ENCODE measurements at places on chromosomes 11 and 22.

DNA sequence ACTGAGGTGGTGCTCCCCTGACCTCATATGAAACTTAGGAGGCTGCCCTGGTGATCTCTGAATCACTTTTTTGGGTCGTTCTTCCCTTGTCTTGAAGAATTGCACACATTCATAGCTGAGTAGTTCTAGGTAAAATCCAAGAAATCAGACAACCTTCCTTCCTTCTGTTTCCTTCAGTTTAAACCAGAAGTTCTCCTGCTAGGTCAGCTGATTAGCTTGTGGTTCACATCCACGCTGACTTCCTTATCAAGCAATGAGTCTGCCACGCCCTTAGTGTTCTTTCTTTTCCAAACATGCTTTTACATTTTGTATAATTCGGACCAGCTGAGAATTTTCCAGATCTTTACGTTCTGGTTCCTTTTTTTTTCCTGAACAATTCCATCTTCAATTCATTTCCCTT, 892.8 kb downstream of the NTM start:
- DNase-seq, result no peak

- peak; percentile 79 for DNase-seq
These were observed 49.3 kb downstream of the PPME1 start for GRCh38 chr11:74220376-74220775.

- DNase-seq, result no peak
These were observed 1.9 kb upstream of the PHF21A start for GRCh38 chr11:46122945-46123715.

DNA sequence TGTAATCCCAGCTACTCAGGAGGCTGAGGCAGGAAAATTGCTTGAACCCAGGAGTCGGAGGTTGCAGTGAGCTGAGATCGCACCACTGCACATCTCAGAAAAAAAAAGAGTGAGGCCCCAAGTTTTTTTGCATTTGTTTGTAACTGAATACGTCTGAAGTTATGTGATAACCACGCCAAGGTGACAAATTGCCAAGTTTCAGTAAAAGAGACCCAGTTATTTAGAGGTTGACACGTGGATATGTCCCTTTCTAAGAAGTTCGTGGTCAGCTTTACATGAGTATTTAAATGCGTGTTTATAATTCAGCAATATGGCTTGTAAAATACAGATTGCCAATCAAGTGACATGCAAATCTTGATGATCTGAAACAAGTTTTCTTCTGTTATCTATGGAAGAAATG, 8.0 kb downstream of the PPARA start:
- DNase-seq, result no peak

DNA sequence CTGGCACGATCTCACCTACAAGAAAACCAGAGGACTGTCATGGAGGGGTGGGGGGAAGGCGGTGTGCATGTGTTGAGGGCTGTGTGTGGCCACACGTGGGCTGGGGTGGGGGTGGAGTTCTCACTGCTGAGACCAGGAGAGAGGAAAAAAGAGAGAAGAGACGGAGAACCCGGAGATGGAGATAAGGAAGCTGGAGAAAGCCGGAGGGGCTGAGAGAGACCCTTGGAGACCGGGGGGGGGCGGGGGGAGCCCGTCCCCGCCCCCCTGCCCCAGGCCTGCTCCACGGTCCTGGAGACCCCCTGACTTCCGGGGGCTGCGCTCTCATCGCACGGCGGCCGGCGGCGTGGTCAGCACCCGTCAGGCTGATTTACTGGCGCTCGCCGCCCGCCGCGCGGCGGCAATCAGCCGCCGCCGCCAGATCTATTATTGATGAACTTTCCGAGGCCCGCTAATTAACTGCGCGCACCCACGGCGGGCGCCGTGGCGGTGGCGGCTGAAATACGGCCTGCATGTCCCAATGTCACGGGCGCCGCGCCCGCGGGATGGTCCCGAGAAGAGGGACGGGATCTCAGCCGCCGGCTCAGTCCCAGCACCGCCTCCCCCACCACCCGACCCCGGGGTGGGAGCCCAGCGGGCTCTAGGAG, 187.4 kb downstream of the MN1 start:
- no peak for DNase-seq

GRCh38 chr22:43753688-43754087, 58.4 kb downstream of the EFCAB6 start:
- no peak for DNase-seq

DNA sequence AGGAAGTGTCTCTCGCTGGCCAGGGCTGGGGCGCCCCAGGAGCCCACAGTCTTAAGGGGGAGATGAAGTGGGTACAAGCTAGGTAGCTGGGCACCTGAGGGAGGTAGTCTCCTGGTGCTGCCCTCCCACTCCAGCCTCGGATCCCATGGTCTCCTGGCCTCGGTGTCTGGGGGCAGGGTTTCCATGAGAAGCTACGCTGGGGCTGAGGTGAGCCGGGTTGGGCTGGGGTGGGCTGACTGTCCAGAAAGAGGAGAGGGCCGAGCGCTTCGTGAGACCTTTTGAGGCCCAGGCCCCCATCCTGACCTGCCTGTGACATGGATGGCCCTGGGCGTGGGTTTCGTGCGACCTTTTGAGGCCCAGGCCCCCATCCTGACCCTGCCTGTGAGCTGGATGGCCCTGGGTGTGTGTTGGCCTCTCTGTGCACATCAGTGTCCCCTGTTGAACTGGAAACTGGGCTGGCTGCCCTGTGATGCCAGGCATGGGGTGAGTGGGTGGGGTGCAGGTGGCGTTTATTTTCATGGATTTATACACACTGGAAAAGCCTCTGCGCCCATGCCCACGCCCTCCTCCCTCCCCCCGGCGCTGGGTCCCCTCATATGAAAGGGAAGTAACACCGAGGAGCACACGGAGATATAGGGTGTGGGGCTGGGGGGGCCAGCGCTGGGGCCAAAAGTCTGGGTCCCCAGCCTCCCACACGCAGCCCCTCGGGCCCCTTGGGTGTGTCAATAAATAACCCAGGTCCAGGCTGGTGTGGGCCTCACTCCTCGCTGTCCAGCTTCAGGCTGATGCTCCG, 8.6 kb downstream of the AIP start:
- no peak for DNase-seq

GRCh38 chr11:8033305-8034105, 46.4 kb downstream of the EIF3F start:
- peak; percentile 68 for DNase-seq

GRCh38 chr22:32665676-32666075, 135.8 kb upstream of the TIMP3 start:
- no peak for DNase-seq

All from SK-N-DZ (cell line).